Aorta (tissue), 5 donors: ENCODE measurements at places on chromosomes 12 and 14.
A peak's percentile ranks its signal among the peaks of the same experiment; 100 is the strongest.

DNA sequence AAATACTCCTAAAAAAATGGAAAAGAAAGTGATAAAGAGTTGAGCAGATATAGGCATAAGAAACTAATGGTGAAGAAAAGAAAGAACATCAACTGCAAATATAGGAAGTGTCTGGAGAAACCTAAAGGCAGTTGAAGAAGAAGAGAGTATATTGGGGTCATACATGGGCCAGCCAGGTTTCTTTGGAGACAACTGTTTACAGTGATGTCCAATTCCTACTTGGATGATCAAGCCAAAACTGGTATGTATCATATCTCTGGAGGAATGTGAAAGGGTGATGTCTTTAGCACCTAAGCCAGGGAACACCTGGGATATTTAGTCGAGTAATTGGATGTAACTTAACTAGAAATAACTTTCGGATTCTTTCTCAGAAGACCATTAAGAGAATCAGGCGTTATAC is 129.3 kb upstream of the FLRT2 start:
- H3K27me3 ChIP-seq = no peaks in the 10 kb centered on the region
- no peak overlapping the region for H3K4me3 ChIP-seq
- no peaks in the 10 kb centered on the region for H3K4me1 ChIP-seq
- no peaks in the 10 kb centered on the region for H3K36me3 ChIP-seq

- peaks cover 11% of the 10 kb centered on the region for H3K36me3 ChIP-seq
- peaks cover 3% of the 10 kb centered on the region for H3K4me1 ChIP-seq
- H3K27me3 ChIP-seq = no peaks in the 10 kb centered on the region
- H3K4me3 ChIP-seq = no peak overlapping the region
Observed at GRCh38 chr14:54787261-54787660, 115.4 kb downstream of the GCH1 start.

GRCh38 chr14:50631408-50631821 is 36.7 kb downstream of the SAV1 start:
- no peak overlapping the region for H3K4me3 ChIP-seq
- H3K27me3 ChIP-seq = no peaks in the 10 kb centered on the region
- peaks cover 4% of the 10 kb centered on the region for H3K4me1 ChIP-seq
- no peaks in the 10 kb centered on the region for H3K36me3 ChIP-seq

DNA sequence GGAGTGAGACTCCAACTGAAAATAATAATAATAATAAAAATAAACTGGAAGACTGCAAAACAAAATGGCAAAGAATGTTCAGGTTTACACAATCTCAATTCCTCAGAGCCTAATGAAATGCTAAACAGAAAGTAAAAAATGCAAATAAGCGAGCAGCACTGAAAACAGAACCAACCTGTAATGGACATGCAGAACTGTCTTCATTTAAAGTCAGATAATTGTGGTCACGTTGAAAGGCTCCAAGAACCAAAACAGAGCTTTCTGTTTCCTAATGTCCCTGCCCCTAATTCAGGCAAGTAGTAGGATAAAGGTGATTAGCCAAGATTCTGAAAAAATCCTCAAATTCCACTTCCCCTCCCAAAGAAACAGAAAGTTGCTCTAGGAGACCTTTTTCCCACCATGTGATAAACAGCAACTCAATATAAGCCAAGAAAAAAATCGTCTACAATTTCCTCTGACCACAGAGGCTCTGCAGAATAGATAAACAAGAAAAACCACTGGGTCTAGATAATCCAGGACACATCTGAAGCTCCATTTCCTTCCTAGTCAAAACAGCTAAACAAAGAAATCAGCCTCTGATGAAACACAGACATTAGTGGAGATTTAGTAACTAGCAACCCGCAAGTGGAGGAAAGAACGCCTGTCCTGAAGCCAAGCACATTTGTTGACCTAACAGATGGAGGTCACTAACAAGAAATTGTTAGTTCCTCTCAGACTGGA is 3.0 kb downstream of the MIS18BP1 start:
- no peak for DNase-seq
- H3K4me1 ChIP-seq = no peaks in the 10 kb centered on the region
- no peak overlapping the region for H3K4me3 ChIP-seq
- no peaks in the 10 kb centered on the region for H3K36me3 ChIP-seq
- no peak overlapping the region for H3K27ac ChIP-seq

GRCh38 chr14:102317564-102318248 is 1.8 kb upstream of the ZNF839 start:
- H3K4me3 ChIP-seq = no peak overlapping the region
- H3K27ac ChIP-seq = peak overlapping the region; percentile 4
- DNase-seq = peak; percentile 53
- no peaks in the 10 kb centered on the region for H3K27me3 ChIP-seq
- H3K36me3 ChIP-seq = no peaks in the 10 kb centered on the region
- H3K4me1 ChIP-seq = no peaks in the 10 kb centered on the region
